ENCODE measurements at places on chromosomes 6 and 20. TPM values are rescaled to one million over a fixed set of nuclear protein-coding genes. Genes with fewer than 3 reads are reported as not detected.

DNA sequence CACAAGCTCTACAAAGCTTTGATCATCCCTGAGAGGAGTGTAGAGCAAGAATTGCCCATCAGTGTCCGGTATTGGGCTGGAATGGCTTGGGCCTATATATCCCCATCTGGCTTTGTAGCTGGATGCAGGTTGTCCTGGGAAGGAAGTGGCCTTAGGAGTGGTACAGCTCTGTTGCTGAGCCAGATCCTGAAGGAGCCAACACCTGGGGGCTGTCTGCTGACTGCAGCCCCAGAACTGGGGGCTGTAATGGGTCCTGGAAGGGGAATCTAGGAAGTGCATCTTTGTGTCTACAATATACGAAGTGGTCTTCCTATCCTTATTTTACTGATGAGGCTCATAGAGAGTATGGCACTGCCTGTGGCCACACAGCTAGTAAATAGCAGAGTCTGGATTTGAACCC lies 145.9 kb downstream of the CDC5L start:
- no peak for DNase-seq

GRCh38 chr6:78701407-78701806 lies 165.9 kb upstream of the IRAK1BP1 start:
- no peak for DNase-seq

- DNase-seq: no peak
Measured at GRCh38 chr20:49852522-49853080, 40.0 kb downstream of the SLC9A8 start.

GRCh38 chr6:107585815-107586435 lies 96.0 kb downstream of the SOBP start:
- DNase-seq: no peak

DNA sequence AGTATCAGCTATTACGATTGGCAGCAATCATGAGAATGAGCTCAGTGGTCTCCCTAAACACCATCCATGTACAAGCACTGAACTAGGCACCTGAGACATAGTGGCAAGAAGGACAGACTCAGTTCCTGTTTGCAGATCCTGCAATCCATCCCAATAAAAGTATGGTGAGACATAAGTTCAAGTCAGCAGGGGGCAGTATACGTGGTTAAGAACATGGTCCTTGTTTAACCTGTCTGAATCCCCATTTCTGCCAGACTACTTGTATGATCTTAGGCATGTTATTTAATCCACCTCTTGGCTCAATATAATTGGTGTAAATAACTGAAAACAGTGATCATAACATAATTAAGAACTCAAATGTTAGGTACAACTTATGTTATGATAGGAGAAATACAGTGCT lies 33.2 kb upstream of the PNISR start:
- no peak for DNase-seq

GRCh38 chr6:126437205-126437604 lies 97.3 kb downstream of the CENPW start:
- DNase-seq: no peak

The PCSK2 gene
- total RNA-seq: 0.05 TPM
